ENCODE measurements at places on chromosomes 2 and 18. TPM values are rescaled to one million over a fixed set of nuclear protein-coding genes. Genes with fewer than 3 reads are reported as not detected.

GRCh38 chr2:178204977-178205376 lies 10.7 kb downstream of the OSBPL6 start:
- H3K36me3 ChIP-seq: no peaks in the 10 kb centered on the region
- no peaks in the 10 kb centered on the region for H3K27me3 ChIP-seq
- no peak overlapping the region for H3K27ac ChIP-seq
- DNase-seq: no peak

Gene COL3A1
- total RNA-seq: 29.2 TPM

DNA sequence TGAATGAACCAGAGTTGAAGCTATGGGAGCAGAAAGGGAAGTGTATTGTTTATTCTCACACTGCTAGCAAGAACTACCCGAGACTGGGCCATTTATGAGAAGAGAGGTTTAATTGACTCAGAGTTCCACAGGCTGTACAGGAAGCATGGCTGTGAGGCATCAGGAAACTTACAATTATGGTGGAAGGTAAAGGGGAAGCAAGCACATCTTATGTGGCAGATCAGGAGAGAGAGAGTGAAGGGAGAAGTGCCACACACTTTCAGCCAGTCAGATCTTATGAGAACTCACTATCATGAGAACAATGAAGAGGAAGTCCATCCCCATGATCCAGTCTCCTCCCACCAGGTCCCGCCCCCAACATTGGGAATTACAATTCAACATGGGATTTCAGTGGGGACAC lies 383.2 kb upstream of the SLC14A2 start:
- no peak overlapping the region for H3K4me3 ChIP-seq
- no peaks in the 10 kb centered on the region for H3K4me1 ChIP-seq
- no peaks in the 10 kb centered on the region for H3K36me3 ChIP-seq
- no peak for DNase-seq

GRCh38 chr18:46335534-46336101 lies 231.4 kb downstream of the HAUS1 start:
- DNase-seq: no peak
- no peaks in the 10 kb centered on the region for H3K27me3 ChIP-seq
- no peaks in the 10 kb centered on the region for H3K4me1 ChIP-seq
- no peak overlapping the region for H3K27ac ChIP-seq
- no peak overlapping the region for H3K4me3 ChIP-seq

DNA sequence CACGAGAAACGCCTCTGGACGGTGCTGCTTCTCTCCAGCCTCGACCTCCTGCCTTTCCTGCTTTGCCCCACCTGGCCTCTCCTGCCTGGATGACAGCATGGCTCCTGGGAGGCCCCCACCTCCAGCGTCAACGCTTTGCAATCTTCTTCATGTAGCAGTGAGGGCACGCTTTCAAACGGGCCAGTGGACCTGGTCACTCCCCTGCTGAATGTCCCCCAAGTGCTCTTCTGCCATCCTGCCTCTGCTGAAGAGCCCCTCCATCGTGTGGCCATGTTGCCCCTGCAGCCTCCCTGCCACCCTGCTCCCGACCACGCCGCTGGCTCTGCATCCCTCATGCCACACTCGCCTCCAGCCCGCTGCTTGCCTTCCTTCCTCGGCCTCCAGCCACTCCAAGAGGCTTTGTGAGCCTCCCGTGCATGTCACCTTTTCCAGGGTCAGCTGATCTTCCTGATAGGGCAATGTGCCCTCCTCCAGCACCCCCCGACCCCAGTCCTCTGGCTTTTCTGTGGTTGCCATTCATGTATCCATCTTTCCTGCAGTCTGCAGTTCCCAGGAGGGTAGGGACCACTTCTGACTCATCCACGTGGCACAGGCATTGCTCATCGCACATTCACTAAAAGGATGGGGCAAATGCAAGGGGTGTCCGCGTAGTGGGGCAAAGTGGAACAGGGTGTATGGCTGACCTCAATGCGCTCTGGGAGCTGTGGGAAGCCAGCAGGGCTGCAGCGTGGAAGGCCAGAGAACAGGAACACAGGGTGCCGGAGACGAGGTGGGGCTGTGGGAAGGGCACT lies 268.8 kb downstream of the TWIST2 start:
- no peaks in the 10 kb centered on the region for H3K4me1 ChIP-seq
- no peak overlapping the region for H3K27ac ChIP-seq
- H3K36me3 ChIP-seq: no peaks in the 10 kb centered on the region
- H3K4me3 ChIP-seq: no peak overlapping the region
- DNase-seq: no peak
- no peaks in the 10 kb centered on the region for H3K27me3 ChIP-seq

DNA sequence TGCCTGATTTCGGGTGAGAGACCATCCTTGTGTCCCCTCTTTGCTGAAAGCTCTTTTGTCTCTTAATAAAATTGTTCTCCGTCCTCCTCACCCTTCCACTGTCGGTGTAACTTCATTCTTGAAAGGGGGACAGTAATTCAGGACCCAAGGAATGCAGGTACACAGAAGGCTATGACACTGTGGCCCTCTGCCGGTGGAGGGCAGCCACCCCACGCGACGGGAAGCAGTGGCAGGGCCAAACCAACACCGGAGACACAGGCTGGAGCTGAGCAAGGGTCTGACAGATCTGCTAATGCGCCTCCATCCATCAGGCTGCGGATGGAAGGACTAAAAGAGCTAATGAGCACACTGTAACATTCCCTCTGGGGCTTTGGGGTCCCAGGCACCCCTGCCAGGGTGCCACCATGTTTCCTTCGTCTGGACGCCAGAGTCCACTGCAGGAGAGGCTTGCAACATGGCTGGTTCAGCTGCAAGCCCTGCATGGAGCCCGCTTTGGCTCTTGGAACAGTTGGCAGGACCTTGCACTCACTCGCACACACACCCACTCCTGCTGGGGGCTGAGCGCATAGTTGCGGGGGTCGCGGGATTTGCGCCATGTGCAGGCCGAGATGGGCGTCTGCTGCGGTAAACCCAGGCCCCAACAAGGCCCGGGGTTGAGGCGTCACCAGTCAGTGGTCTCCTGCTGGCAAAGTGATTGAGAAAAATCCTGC lies 544.1 kb upstream of the CDH7 start:
- H3K36me3 ChIP-seq: no peaks in the 10 kb centered on the region
- no peak overlapping the region for H3K27ac ChIP-seq
- H3K27me3 ChIP-seq: no peaks in the 10 kb centered on the region

- no peak overlapping the region for H3K4me3 ChIP-seq
- no peaks in the 10 kb centered on the region for H3K4me1 ChIP-seq
- H3K36me3 ChIP-seq: no peaks in the 10 kb centered on the region
- DNase-seq: no peak
- no peak overlapping the region for H3K27ac ChIP-seq
Measured at GRCh38 chr18:57077786-57078552, 68.9 kb upstream of the BOD1L2 start.

GRCh38 chr2:168060986-168061750 lies 186.2 kb downstream of the STK39 start:
- DNase-seq: no peak
- H3K27ac ChIP-seq: no peak overlapping the region
- no peaks in the 10 kb centered on the region for H3K27me3 ChIP-seq
- 0 out of 2 replicates have a peak, but pooled peaks cover 3% of the 10 kb centered on the region for H3K4me1 ChIP-seq

Gene ZSCAN30
- total RNA-seq: 14.1 TPM

Gene DLX2
- total RNA-seq: 0.79 TPM

Gene LRP1B
- total RNA-seq: not detected

DNA sequence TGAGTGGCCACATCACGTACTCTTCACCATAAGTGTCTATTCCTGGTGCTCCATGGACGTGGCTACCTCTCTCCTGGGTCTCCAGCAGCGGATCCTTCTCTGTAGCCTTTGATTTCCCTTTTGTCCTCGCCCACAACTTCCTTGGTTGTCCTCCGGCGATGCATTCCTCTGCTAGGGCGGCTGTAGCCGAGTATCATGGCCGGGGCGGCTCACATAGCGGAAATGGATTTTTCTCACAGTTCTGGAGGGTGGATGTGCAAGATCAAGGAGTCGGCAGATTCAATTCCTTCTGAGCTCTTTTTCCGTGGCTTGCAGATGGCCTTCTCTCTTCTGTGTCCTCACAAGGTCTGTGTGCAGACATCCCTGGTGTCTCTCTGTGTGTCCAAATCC lies 35.7 kb downstream of the ACKR3 start:
- H3K27ac ChIP-seq: no peak overlapping the region
- no peaks in the 10 kb centered on the region for H3K27me3 ChIP-seq
- no peaks in the 10 kb centered on the region for H3K36me3 ChIP-seq
- peaks cover 6% of the 10 kb centered on the region for H3K4me1 ChIP-seq

GRCh38 chr18:9796935-9797549 lies 88.7 kb upstream of the TXNDC2 start:
- H3K36me3 ChIP-seq: no peaks in the 10 kb centered on the region
- no peak overlapping the region for H3K4me3 ChIP-seq
- no peak for DNase-seq
- H3K27me3 ChIP-seq: no peaks in the 10 kb centered on the region
- peaks cover 1% of the 10 kb centered on the region for H3K4me1 ChIP-seq
- no peak overlapping the region for H3K27ac ChIP-seq

DNA sequence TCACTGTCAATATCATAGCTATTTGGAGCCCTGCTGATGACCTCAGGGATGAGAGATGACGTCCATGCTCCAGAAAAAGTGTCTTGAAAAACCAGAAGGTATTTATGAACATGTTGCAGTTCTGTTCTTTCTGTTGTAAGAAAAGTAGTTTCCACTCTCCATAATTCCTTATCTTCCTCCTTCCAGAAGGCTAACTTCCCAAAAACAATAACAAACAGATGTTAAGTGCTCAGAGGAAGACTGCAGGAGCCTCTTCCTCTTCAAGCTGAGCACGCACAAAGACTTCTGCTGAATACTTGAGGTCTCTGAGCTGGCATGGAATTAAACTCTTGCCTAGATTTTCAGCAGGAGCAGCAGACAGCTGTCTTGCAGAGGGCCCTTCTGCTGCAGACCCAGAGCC lies 434.5 kb upstream of the KLHL29 start:
- no peak overlapping the region for H3K4me3 ChIP-seq
- no peaks in the 10 kb centered on the region for H3K27me3 ChIP-seq
- no peaks in the 10 kb centered on the region for H3K4me1 ChIP-seq

Gene RTTN
- 12.1 TPM for total RNA-seq

DNA sequence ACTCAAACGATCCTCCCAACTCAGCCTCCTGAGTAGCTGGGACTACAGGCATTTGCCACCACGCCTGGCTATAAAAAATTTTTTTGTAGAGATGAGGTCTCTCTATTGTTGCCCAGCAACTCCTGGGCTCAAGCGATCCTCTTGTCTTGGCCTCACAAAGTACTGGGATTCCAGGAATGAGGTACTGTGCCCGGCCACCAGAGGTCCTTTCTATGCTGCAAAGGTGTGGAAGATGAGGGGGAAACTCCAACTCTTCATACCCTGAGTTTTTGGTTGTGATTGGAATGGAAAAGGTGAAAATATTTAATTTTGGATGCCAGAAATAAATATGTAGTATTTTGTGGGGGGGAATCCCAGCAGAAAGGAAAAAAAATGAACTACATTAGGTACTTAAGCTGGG lies 36.0 kb downstream of the MRPL33 start:
- DNase-seq: peak; percentile 55
- peaks cover 16% of the 10 kb centered on the region for H3K4me1 ChIP-seq
- no peaks in the 10 kb centered on the region for H3K27me3 ChIP-seq
- H3K4me3 ChIP-seq: no peak overlapping the region

Gene ANKRD62
- not detected for total RNA-seq

GRCh38 chr2:24710806-24711205 lies 82.4 kb downstream of the PTRHD1 start:
- H3K4me3 ChIP-seq: no peak overlapping the region
- H3K27ac ChIP-seq: no peak overlapping the region
- no peaks in the 10 kb centered on the region for H3K4me1 ChIP-seq
- no peak for DNase-seq

GRCh38 chr2:113136828-113137775 lies 9.7 kb downstream of the IL1RN start:
- no peak overlapping the region for H3K27ac ChIP-seq
- no peaks in the 10 kb centered on the region for H3K27me3 ChIP-seq
- no peaks in the 10 kb centered on the region for H3K36me3 ChIP-seq
- peaks cover 12% of the 10 kb centered on the region for H3K4me1 ChIP-seq

Gene SERPINB11
- total RNA-seq: not detected

Gene CRYGA
- total RNA-seq: not detected

DNA sequence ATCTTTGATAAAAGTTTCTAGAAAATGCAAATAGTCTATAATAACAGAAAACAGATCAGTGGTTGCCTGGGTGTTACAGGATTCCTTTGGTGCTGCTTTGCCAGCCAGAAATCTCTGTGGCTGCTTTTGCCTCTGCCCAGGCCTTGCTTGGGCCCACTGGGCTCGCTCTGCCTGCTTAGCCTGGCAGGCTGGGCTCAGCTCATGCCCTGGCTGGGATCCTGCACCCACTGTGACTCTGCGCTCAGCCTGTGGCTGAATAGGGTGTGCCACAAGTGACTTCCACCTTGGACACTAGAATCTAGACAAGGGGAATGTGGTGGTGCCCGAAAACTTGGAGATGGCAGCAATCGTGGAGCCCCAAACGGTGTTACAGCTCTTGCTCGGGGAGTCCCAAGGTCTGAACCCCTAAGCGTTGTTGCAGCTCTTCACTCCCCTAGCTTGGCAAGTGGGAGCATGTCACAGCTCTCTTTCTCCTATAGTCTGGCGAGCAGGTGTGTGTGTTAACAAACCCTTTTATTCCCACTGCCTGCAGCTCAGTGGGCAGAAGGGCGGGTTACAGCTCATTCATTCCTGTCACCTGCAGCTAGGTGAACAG lies 50.9 kb downstream of the FBXO48 start:
- H3K4me1 ChIP-seq: no peaks in the 10 kb centered on the region
- no peaks in the 10 kb centered on the region for H3K27me3 ChIP-seq
- H3K27ac ChIP-seq: no peak overlapping the region

GRCh38 chr18:74478880-74479279 lies 17.3 kb upstream of the CNDP2 start:
- no peak for DNase-seq
- H3K27me3 ChIP-seq: no peaks in the 10 kb centered on the region
- no peaks in the 10 kb centered on the region for H3K36me3 ChIP-seq
- H3K4me3 ChIP-seq: no peak overlapping the region
- no peak overlapping the region for H3K27ac ChIP-seq

Gene UGT1A8
- 0.50 TPM for total RNA-seq

GRCh38 chr18:70311726-70312125 lies 22.9 kb downstream of the SOCS6 start:
- peaks cover 6% of the 10 kb centered on the region for H3K4me1 ChIP-seq
- H3K27ac ChIP-seq: no peak overlapping the region
- H3K36me3 ChIP-seq: no peaks in the 10 kb centered on the region
- H3K27me3 ChIP-seq: no peaks in the 10 kb centered on the region

Gene CLEC4F
- total RNA-seq: not detected

All from Caco-2 (cell line).